ENCODE measurements at places on chromosomes 11 and 22. TPM values are rescaled to one million over a fixed set of nuclear protein-coding genes. Genes with fewer than 3 reads are reported as not detected.
A peak's percentile ranks its signal among the peaks of the same experiment; 100 is the strongest.

- peak; percentile 32 for DNase-seq
- no peak overlapping the region for H3K4me3 ChIP-seq
- H3K27me3 ChIP-seq = no peaks in the 10 kb centered on the region
- H3K27ac ChIP-seq = no peak overlapping the region
Observed at GRCh38 chr11:60870276-60870675, 2.9 kb downstream of the ZP1 start.

CARD18 gene
- polyA plus RNA-seq = not detected

DNA sequence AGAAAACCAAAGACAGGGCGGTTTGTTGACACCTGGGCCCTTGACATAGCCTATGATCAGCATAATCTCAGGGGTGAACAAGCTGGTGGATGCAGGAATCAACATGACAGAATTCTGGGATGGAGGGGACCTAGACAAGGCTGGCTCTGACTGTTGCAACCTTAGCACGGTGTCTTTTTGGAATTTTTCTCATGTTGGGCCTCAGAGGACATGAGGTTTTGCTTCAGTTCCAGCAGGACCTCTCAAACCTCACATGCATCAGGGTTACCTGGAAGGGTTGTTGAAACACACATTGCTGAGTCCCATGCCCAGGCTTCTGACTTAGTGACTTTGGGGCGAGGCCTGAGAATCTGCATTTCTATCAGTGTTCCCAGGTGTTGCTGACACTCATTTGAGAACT is 345.6 kb upstream of the B3GAT1 start:
- H3K27ac ChIP-seq = no peak overlapping the region
- H3K27me3 ChIP-seq = no peaks in the 10 kb centered on the region
- DNase-seq = no peak
- H3K4me1 ChIP-seq = no peaks in the 10 kb centered on the region
- no peaks in the 10 kb centered on the region for H3K36me3 ChIP-seq
- H3K4me3 ChIP-seq = no peak overlapping the region

OR52A1 gene
- not detected for polyA plus RNA-seq

DNA sequence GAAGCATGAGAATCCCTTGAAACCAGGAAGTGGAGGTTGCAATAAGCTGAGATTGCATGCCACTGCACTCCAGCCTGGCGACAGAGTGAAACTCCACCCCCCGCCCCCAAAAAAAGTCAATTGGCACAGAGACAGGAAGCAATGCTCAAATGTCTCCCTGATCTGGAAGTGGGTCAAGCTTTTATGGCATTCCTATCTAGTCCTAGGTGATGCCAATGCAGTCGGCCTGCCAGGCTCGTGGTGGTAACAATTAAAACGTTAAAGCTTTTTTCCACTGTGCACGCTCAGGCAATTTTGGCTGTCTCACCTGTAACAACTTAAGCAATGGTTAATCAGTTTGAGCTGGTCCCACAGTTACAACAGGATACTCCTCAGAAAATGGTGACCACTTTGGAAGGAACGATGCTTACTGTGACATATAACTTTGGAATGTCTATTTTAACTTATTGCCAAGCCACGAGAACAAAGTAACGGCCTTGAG is 18.9 kb upstream of the PISD start:
- H3K36me3 ChIP-seq = peaks cover 6% of the 10 kb centered on the region
- H3K27ac ChIP-seq = peak overlapping the region; percentile 87
- no peak overlapping the region for H3K4me3 ChIP-seq
- peak; percentile 55 for DNase-seq
- H3K4me1 ChIP-seq = peaks cover 52% of the 10 kb centered on the region

GRCh38 chr22:46079093-46079860 is 71.0 kb upstream of the PPARA start:
- peak overlapping the region; percentile 46 for H3K4me3 ChIP-seq
- H3K27me3 ChIP-seq = no peaks in the 10 kb centered on the region
- no peaks in the 10 kb centered on the region for H3K36me3 ChIP-seq
- H3K4me1 ChIP-seq = peaks cover 100% of the 10 kb centered on the region
- DNase-seq = peak; percentile 68
- H3K27ac ChIP-seq = peak overlapping the region; percentile 97

C11orf52 gene
- polyA plus RNA-seq = 6.3 TPM

SCN2B gene
- 0.74 TPM for polyA plus RNA-seq

DNA sequence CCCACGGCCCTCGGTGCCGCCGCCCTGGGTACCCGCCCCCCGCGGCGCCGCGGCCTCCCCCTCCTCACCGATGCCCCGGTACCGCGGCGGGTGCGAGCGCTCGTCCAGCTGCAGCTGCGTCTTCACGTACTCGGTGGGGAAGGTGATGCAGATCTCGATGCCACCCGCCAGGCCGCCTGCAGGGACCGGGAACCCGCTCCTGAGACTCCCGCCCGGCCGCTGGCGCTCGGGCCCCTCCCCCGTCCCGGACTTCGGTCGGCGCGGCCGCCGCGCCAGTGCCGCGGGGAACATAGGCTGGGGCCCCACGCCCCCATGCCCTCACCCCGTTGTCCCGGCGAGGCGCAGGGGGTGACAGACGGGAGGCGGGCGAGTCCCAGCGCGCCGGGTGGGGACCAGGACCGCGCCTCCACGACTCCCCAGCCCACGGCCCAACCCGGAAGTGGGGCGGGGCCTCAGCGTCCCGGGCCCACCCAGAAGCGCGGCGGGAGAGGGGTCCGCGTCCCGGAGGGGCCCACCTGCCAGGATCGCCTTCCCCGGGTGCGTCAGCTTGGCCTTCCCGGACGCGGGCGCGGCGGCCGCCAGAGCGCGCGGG is 375 bp downstream of the SLC25A1 start:
- DNase-seq = peak; percentile 80
- H3K27ac ChIP-seq = peak overlapping the region; percentile 90
- H3K36me3 ChIP-seq = no peaks in the 10 kb centered on the region
- H3K4me3 ChIP-seq = peak overlapping the region; percentile 78

ACER3 gene
- polyA plus RNA-seq = 13.2 TPM

GRCh38 chr11:76166314-76166713 is 40.0 kb downstream of the WNT11 start:
- H3K4me1 ChIP-seq = peaks cover 14% of the 10 kb centered on the region
- H3K4me3 ChIP-seq = no peak overlapping the region
- no peaks in the 10 kb centered on the region for H3K27me3 ChIP-seq
- no peak for DNase-seq
- H3K27ac ChIP-seq = no peak overlapping the region

GRCh38 chr11:78767027-78767932 is 192.6 kb upstream of the NARS2 start:
- H3K36me3 ChIP-seq = no peaks in the 10 kb centered on the region
- no peak for DNase-seq
- H3K27me3 ChIP-seq = no peaks in the 10 kb centered on the region
- H3K4me1 ChIP-seq = no peaks in the 10 kb centered on the region
- H3K27ac ChIP-seq = no peak overlapping the region
- no peak overlapping the region for H3K4me3 ChIP-seq

DNA sequence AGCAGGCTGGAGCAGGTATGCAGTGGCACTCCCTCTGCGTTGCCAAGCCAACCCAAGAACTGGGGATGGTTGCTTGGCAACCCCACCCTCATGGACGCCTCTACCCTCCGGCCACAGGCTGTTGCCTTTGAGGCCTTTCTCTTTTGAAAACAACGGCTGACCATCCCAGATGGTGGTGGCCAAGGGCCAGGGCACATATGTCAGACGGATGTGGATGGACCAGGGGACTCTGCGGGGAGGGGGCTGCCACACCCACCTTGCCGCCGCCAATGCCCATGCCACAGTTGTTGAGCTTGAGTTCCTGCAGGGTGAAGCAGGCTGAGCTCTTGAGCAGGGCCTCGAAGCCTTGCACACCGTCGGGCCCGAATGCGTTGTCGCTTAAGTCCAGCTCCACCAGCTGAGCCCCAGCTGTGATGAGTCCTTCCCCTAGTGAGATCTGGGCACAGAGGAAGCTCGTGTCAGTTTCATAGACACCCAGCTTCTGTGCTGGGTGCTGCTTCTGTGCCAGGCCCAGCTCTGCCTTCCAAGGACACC is 21.5 kb downstream of the RANGAP1 start:
- peaks cover 54% of the 10 kb centered on the region for H3K36me3 ChIP-seq
- no peaks in the 10 kb centered on the region for H3K27me3 ChIP-seq
- H3K4me3 ChIP-seq = no peak overlapping the region
- no peak overlapping the region for H3K27ac ChIP-seq
- no peak for DNase-seq

DNA sequence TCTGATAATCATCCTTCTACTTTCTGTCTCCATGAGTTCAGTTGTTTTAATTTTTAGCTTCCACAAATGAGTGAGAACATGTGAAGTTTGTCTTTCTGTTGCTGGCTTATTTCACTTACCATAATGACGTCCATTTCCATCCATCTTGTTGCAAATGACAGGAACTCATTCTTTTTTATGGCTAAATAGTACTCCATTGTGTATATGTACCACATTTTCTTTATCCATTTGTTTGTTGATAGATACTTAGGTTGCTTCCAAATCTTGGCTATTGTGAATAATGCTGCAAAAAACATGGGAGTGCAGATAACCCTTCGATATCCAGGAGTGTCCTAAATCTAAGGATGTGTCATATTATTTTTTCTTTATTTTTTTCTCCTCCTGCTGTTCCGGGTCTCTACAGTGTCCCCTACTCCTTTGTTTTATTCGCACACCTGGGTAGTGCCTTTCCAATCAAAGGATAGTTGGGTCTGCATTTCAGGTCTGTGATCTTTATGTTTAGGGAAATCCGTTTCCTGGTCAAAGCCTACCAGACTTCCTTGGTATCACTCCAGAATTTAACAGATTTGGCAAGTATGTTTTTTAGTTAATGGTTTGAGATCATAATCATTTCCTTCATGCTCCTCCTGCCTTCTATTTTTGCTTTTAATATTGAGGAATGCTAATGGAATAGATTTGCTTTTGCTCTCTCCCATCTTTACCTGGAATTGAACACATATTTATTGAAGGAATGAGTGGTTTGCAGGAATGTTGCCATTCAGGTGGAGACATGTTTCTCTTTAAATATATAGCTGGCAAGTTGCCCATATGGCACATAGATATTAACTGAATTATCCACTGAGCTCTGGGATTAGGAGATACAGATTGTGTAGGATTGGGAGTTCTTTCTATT is 53.7 kb downstream of the ARHGEF12 start:
- no peak overlapping the region for H3K27ac ChIP-seq
- H3K27me3 ChIP-seq = no peaks in the 10 kb centered on the region
- H3K36me3 ChIP-seq = no peaks in the 10 kb centered on the region
- peaks cover 55% of the 10 kb centered on the region for H3K4me1 ChIP-seq
- no peak for DNase-seq

PNPLA5 gene
- polyA plus RNA-seq = not detected

GRCh38 chr11:114827736-114828135 is 149.4 kb downstream of the NXPE2 start:
- H3K4me3 ChIP-seq = no peak overlapping the region
- H3K36me3 ChIP-seq = no peaks in the 10 kb centered on the region
- no peak overlapping the region for H3K27ac ChIP-seq
- H3K4me1 ChIP-seq = no peaks in the 10 kb centered on the region

DNA sequence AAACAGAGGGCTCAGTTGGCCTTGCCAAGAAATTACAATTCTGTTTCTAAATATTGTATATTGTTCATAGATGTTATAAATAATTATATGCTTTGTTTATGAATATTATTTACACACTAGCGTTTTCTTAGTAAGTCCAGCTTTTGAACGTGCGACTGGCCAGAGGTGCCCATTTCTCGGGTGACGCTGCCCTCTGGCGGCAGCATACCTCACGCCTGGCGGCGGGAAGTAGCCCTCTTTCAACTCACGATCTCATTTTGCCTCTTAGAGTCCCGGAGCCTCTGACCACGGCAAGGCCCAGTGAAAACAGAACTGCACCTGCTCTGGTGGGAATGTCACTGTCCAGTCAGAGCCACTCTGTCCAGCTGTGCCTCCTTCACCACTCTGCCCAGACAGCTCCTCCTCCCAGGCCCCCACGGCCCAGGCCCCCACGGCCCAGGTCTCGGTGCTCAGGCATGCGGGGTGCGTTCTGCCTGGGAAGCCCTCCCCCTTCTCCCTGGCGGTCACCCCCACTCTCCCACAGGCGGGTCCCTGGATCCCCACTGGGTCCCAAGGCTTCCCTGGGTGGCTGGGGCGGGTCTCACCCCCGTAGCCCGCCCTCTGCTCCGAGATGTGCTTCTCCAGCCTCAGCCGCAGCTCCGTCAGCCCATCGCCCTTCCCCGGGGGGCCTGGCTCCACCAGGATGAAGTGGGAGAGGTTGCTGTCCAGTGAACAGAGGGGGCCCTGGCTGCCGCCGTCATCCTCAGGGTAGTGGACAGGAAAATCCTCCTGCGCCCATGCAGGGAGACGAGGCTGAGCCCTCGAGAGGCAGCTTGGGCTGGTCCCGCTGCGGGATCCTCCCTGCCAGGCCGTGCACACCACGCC is 19.3 kb downstream of the TSSC4 start:
- peak; percentile 89 for DNase-seq
- peak overlapping the region; percentile 63 for H3K27ac ChIP-seq
- no peaks in the 10 kb centered on the region for H3K27me3 ChIP-seq

OR51E1 gene
- polyA plus RNA-seq = 0.23 TPM

GRCh38 chr11:25733777-25734176 is 598.2 kb upstream of the ANO3 start:
- no peaks in the 10 kb centered on the region for H3K36me3 ChIP-seq
- no peak overlapping the region for H3K4me3 ChIP-seq
- DNase-seq = no peak
- no peaks in the 10 kb centered on the region for H3K27me3 ChIP-seq
- H3K4me1 ChIP-seq = no peaks in the 10 kb centered on the region

DNA sequence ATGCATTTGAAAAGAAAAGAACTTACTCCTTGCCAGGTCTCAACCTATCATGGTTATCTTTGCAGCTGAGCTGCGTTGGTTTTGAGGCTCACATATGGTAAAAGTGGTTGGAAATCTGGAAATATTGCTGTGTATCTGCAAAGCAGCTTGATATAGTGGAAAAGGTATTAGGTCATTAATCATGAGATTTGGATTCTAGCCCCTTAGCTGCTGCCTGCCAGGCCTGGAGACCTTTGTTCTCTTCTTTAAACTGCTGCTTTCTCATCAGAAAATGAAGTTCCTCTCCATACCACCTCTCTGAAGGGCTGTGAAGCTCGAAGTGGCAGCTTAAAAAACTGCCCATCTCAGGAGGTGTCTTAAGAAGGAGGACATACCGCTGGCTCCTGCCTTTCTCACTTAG is 5.7 kb downstream of the PPARA start:
- no peak for DNase-seq
- peaks cover 16% of the 10 kb centered on the region for H3K4me1 ChIP-seq
- H3K4me3 ChIP-seq = no peak overlapping the region
- no peaks in the 10 kb centered on the region for H3K36me3 ChIP-seq
- no peak overlapping the region for H3K27ac ChIP-seq
- H3K27me3 ChIP-seq = no peaks in the 10 kb centered on the region

CNTN5 gene
- polyA plus RNA-seq = not detected

GRCh38 chr22:44463151-44463550 is 34.9 kb downstream of the RTL6 start:
- H3K36me3 ChIP-seq = no peaks in the 10 kb centered on the region
- H3K27me3 ChIP-seq = no peaks in the 10 kb centered on the region
- H3K27ac ChIP-seq = no peak overlapping the region
- no peak overlapping the region for H3K4me3 ChIP-seq
